Ovary (tissue), 10 donors: ENCODE measurements at places on chromosomes 16 and 17.

DNA sequence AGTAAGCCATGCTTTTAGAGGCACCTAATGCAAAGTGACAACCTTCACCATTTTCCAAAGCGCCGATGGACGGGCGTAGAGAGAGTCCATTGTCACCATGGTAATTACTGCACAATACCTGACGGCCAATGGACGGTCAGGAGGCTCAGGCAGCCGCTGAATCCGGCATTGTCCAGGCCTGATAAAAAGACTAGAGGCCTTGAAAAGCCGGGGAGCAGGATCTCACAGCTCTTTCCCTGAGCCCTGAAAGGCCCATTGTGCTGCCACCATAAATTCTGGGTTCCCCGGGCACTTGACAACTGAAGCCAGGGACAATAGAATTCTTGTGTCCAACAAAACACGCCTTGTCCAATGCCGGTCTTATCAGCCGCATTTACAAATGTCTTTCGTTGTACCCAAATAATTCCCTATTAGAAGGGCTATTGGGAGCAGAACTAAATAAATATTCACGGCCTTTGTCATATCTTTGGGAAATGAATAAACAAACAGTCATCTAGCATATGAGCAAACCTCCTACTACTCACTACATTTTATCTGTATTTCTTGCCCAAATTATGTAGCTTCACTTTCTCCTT is 62.4 kb downstream of the CDH11 start:
- no peaks in the 10 kb centered on the region for H3K27me3 ChIP-seq
- H3K27ac ChIP-seq = no peak overlapping the region
- peaks cover 6% of the 10 kb centered on the region for H3K4me1 ChIP-seq

DNA sequence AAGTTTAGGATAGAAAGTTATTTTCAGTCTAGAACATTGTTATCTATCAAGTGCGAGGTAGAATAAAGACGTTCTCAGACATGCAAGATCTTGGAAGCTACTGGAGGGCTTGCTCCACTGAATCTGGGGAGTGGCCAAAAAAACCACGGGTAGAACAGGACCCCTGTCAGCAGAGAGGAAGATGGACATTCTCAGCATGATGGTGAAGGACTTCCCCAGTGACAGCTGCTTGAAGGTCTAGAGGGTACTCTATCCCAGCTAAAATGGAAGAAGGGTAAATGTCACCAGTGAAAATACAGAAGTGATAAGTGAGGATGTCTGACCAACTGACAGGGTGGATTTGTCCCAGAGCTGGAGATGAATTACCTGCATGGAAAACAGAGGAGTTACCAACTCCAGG is 10.1 kb downstream of the TNFRSF13B start:
- H3K36me3 ChIP-seq = no peaks in the 10 kb centered on the region
- no peak overlapping the region for H3K27ac ChIP-seq
- H3K4me1 ChIP-seq = no peaks in the 10 kb centered on the region
- no peaks in the 10 kb centered on the region for H3K27me3 ChIP-seq
- H3K4me3 ChIP-seq = no peak overlapping the region

- no peak for DNase-seq
- no peaks in the 10 kb centered on the region for H3K36me3 ChIP-seq
- no peaks in the 10 kb centered on the region for H3K4me1 ChIP-seq
- H3K4me3 ChIP-seq = no peak overlapping the region
These were observed 61.1 kb upstream of the CPHXL start for GRCh38 chr16:75787440-75787839.

DNA sequence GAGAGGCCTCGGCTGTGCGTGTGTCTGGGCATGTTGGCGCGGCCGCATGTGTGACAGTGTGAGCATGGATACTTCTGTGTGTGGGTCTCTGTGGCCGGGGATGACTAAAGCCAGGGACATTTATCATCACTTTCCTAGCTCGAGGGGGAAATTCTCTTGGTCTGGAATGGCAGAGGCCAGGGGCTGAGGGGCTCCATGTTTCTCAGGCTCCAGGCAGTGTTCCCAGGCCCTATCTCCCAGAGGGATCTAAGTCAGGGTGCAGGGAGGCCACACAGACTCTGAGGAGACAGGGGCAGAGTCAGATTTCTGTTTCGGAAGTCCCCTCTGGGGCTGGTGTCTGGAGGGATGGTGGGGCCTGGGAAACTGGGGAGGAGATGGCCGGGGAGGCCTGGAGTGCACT is 23.7 kb upstream of the SPNS2 start:
- no peaks in the 10 kb centered on the region for H3K36me3 ChIP-seq
- H3K27ac ChIP-seq = no peak overlapping the region
- DNase-seq = no peak
- no peaks in the 10 kb centered on the region for H3K4me1 ChIP-seq

GRCh38 chr17:49381033-49381432 is 19.0 kb upstream of the ZNF652 start:
- no peak overlapping the region for H3K4me3 ChIP-seq
- no peaks in the 10 kb centered on the region for H3K36me3 ChIP-seq
- H3K27ac ChIP-seq = no peak overlapping the region
- H3K27me3 ChIP-seq = no peaks in the 10 kb centered on the region
- no peaks in the 10 kb centered on the region for H3K4me1 ChIP-seq

DNA sequence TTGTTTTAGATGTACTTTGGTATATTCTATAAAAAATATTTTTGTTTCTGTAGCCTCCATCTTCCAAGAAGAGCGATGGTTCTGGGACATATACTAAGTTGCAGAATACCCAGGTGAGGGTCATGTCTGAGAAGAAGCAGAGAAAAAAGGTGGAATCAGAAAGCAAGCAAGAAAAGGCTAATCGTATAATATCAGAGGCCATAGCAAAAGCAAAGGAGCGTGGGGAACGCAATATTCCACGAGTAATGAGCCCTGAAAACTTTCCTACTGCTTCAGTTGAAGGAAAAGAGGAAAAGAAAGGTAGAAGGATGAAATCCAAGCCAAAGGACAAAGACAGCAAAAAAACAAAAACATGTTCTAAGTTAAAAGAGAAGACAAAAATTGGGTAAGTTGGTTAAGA is 154.6 kb downstream of the CHD9 start:
- H3K27me3 ChIP-seq = no peaks in the 10 kb centered on the region
- no peak overlapping the region for H3K27ac ChIP-seq
- H3K4me1 ChIP-seq = no peaks in the 10 kb centered on the region
- H3K36me3 ChIP-seq = no peaks in the 10 kb centered on the region
- DNase-seq = no peak

GRCh38 chr16:73095142-73095820 is 47.4 kb upstream of the ZFHX3 start:
- no peaks in the 10 kb centered on the region for H3K27me3 ChIP-seq
- H3K4me3 ChIP-seq = no peak overlapping the region

- no peaks in the 10 kb centered on the region for H3K36me3 ChIP-seq
- H3K4me1 ChIP-seq = peaks cover 62% of the 10 kb centered on the region
- H3K27ac ChIP-seq = no peak overlapping the region
- H3K4me3 ChIP-seq = no peak overlapping the region
- no peaks in the 10 kb centered on the region for H3K27me3 ChIP-seq
These were observed 45.5 kb downstream of the TBC1D16 start for GRCh38 chr17:79990051-79990592.

- H3K4me3 ChIP-seq = no peak overlapping the region
- DNase-seq = no peak
- no peak overlapping the region for H3K27ac ChIP-seq
- H3K36me3 ChIP-seq = no peaks in the 10 kb centered on the region
- H3K4me1 ChIP-seq = peaks cover 4% of the 10 kb centered on the region
These were observed 3.3 kb downstream of the CCL3L1 start for GRCh38 chr17:36193216-36193775.

- H3K4me1 ChIP-seq = peaks cover 27% of the 10 kb centered on the region
- H3K27me3 ChIP-seq = no peaks in the 10 kb centered on the region
- no peak overlapping the region for H3K27ac ChIP-seq
- no peaks in the 10 kb centered on the region for H3K36me3 ChIP-seq
- DNase-seq = no peak
These were observed 71.3 kb downstream of the SREBF1 start for GRCh38 chr17:17765359-17766076.

GRCh38 chr16:2592786-2593185 is 55.0 kb downstream of the PDPK1 start:
- no peak overlapping the region for H3K27ac ChIP-seq
- no peak for DNase-seq
- H3K4me3 ChIP-seq = no peak overlapping the region
